Activated naive CD4-positive, alpha-beta T cell treated with Interleukin-2 at 50 U/mL for 16 hours (primary cell): ENCODE measurements at places on chromosomes 1 and 21.
A peak's percentile ranks its signal among the peaks of the same experiment; 100 is the strongest.

DNA sequence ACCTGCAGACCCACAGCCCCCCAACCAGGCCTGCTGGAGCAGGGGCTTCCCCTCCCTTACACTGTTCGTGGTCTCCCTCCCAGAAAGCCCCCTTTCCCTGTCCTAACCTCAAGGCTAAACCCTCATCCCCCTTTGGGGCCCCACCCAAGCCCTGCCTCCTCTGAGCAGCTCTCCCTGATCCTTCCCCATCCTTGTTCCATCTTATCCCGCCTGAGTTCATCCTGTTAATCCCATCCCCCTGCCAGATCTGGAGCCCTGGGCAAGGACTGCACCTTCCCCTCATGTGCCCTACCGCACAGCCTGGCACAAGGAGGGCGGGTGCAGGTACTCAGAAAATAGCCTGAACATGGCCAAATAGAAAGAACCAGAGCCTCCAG lies 6.9 kb upstream of the TNNT2 start:
- no peak for DNase-seq

GRCh38 chr1:183023601-183024316 lies 539 bp downstream of the LAMC1 start:
- peak; percentile 24 for DNase-seq

- no peak for DNase-seq
Observed at GRCh38 chr1:110752941-110753725, 78.4 kb upstream of the KCNA3 start.

DNA sequence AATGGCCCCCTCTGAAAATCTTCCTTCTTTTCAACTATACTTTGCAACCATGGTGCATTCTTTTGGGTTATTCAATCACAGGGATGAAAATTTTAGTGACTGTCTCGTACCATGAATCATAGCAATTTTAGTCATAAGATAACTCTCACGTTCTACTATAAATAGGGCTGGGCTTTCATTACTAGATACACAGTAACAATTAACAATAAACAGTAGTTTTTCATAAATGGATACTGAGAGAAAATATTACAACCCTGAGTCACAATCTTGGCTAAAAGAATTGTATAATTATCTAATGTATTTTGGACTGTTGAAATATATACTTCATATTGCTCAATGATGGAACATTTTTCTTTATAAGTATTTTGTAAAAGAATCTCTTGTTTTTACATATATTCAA lies 96.1 kb downstream of the TEX35 start:
- DNase-seq: no peak

DNA sequence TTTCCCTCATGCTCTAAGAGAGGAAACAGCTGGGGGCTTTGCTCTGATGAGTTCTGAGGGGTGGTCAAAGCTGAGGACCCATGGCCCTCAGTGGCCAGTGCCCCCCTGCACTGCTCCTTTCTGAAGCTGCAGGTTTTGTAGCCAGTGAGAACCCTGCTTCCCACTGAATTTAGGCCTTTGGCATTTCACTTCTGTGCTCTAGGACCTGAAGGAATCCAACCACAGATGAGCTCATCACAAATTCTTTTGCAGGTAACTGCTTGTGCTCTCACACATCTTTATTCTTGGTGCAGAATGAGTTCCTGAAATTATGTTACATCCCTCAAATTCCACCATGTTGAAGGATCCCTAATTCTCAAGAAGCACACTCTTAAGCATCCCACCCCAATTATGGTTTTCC lies 248.7 kb upstream of the IRF2BP2 start:
- no peak for DNase-seq

- DNase-seq: no peak
Observed at GRCh38 chr21:31503939-31504338, 155.6 kb upstream of the SOD1 start.

GRCh38 chr1:183804916-183805841 lies at the start of gene RGL1:
Gene RGL1 (plus strand): TSS chr1:183805120. CDS start chr1:183805298, 178 bp downstream.
- peak; percentile 8 for DNase-seq

DNA sequence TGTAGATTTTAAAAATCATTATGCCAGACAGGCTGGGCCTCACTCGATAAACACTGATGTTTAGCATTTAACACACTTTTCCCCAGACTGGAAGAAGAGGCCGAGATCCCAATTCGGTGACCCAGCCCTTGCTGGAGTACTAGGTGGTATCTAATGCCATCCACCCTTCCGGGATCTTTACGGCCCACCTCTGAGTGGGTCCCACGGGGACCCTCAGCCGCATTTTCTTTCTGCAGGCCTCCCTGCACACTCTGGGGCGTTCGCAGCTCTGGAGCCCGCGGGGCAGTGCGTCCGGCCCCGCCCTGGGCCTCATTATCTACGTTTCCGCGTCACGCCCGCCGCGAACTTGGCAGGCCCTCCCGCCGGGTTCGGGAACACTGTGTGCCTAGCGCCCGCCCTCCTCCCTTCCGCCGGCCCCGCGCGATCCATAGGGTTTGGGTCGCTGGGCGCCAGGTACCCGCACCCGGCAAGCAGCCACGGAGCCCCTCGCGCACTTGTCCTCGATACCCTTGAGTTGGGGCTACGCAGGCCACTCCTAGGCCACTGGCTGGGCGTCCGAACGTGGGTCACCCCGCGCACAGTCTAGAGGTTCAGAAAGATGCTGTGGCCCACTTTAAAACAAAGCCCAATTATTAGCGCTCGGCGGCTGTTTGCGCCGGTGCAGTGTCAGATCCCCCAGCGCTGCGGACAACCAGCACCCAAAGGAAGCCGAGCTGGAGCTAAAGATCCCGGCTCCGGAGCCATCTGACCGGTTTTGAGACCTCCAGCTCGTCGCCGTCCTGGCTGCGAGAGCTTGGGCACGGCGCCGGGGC lies 950 bp upstream of the EVA1C start:
- DNase-seq: peak; percentile 70

DNA sequence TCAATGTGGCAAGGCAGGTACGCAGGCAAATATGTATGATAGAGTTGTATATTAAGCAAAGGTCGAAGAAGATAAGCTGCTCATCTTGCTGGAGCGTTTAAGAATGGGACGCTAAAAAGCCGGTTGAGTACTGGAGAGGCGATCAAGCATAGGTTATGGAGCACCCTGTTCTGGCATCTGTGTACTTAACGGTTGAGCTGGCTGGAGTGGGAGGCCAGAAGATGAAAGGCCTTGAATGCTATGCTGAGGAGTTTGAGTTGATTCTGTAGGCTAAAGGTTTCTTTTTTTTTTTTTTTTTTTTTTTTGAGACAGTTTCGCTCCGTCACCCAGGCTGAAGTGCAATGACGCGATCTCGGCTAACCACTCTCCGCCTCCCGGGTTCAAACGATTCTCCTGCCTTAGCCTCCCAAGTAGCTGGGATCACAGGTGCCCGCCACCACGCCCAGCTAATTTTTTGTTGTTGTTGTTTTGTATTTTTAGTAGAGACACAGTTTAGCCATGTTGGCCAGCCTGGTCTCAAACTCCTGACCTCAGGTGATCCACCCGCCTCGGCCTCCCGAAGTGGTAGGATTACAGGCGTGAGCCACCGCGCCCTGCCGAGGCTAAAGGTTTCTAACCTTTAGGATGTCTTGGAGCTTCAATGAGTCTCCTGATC lies 850 bp upstream of the KHDC4 start:
- no peak for DNase-seq

- DNase-seq: peak; percentile 40
Observed at GRCh38 chr1:47444562-47445465, 7.0 kb downstream of the FOXD2 start.

DNA sequence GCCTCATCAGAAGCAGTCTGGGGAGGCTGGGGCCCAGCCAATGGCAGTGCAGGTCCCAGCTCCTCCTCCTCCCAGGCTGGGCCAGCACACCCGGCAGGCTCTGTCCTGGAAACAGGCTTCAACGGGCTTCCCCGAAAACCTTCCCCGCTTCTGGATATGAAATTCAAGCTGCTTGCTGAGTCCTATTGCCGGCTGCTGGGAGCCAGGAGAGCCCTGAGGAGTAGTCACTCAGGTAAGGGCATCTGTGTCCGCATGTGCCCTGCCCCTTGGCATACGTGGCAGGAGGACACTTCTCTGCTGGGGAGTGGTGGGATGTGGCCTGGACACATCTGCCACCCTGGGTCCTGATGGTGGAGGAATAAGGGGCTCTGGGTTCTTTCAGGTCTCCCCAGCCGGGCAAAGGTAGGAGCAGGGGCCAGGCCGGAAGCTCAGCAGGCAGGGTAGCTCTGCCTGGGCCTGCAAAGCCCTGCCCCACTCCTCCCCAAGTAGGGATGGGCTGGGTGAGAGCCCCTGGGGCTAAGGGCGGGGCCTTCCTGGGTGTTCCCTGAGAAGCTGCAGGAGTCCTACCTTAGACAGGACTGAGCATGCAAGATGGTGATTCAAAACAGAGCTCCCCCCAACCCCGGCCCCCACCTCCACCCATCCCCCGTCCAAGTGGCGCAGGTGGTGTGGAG lies at the start of gene GJB5:
GJB5 (plus strand) TSS at position 84 of the 674 bp plus-strand sequence. CDS start 2,284 bp downstream, outside the sequence.
- DNase-seq: no peak

DNA sequence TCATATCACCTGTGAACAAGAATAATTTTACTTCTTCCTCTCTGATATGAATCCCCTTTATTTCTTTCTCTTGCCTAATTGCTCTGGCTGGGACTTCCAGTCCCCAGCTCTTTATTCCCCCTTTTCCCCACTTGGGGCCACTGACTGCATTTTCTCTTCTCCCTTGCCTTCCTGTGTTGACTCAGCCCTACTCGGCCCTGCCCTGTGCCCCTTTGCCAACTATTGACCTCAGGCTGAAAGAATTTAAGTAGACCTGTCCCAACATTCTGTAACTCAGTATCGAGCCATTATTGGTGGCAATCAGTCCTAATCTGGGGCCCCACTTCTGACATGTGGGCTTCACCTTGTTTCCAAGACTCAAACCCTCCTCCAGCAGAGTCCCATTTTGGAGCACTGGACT lies 60.6 kb upstream of the STUM start:
- DNase-seq: no peak

GRCh38 chr21:26047279-26047967 lies 123.1 kb downstream of the APP start:
- no peak for DNase-seq

- no peak for DNase-seq
Observed at GRCh38 chr1:6771441-6771769, 13.8 kb upstream of the CAMTA1 start.

DNA sequence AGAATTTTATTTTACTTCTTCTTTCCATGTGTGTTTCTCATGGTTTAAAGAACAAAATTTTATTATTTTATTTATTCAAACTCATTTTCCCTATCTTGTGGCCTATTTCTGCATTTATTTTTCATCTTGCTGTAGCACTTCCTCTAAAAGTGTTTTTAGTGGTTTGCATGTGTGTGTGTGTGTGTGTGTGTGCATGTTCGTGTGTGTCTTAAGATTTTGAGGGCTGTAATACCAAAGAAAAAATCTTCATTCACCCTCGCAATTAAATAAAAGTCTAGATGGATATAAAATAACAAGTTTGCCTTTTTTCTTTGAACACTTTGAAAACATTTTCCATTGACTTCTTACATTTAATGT lies 24.6 kb upstream of the FCRL3 start:
- DNase-seq: no peak

- no peak for DNase-seq
Observed at GRCh38 chr1:220368352-220369265, 96.4 kb upstream of the RAB3GAP2 start.

- no peak for DNase-seq
Observed at GRCh38 chr1:235852887-235853286, 13.8 kb downstream of the LYST start.

GRCh38 chr1:3504822-3505153 lies 50.3 kb downstream of the ARHGEF16 start:
- no peak for DNase-seq

DNA sequence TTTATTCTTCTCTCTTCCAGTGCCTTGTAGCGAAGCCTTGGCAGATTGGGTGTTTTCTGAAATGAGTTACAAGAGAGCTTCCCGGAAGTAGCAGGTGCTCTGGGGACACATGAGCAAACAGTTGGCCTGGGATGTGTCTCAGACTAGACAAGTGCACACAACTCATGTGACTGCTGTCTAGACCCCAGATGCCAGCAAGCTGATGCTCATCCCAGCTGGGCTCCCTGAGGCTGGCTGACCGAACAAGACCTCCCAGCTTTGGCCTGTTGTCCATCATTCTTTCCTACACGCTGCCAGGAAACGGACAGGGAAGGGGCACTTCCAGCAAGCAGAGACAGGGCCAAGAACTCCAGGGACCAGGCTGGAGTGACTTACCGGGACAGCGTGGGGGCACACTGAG lies 18.7 kb upstream of the CSF1 start:
- no peak for DNase-seq

DNA sequence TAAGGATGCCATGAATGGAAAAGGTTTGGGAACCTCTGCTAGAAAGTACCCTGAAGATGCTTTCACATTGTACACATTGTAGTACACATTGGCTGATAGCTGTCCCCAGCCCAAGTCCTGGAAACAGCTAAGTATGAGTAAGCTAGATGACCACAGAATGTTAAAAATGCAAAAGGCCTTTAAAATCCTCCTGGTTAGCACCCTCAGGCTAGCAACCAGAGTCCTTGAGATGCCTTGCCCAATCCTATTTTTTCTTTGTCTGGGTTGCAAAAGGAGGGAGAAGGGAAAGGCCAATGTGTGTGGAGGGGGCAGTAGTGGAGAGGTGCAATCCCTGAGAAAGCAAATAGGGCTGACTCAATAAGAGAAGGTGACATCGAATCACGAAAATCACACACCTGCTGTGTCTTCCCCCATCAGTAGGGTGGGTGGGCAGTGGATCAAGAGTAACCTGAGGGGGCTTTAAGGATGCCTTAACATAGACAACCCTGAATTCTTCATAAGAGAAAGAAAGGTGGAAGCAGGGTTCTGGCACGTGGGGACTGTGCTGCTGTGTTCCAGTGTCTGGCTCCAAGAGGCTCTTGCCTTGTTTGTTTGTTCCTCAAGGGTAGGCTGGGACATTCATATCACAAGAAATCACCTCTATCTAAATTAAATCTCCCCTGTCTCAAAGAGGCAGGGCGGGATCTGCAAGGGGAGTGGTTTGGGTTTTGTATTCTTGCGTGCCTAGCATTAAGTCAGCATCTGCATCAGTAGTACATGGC lies 266.2 kb upstream of the PLXNA2 start:
- DNase-seq: no peak

DNA sequence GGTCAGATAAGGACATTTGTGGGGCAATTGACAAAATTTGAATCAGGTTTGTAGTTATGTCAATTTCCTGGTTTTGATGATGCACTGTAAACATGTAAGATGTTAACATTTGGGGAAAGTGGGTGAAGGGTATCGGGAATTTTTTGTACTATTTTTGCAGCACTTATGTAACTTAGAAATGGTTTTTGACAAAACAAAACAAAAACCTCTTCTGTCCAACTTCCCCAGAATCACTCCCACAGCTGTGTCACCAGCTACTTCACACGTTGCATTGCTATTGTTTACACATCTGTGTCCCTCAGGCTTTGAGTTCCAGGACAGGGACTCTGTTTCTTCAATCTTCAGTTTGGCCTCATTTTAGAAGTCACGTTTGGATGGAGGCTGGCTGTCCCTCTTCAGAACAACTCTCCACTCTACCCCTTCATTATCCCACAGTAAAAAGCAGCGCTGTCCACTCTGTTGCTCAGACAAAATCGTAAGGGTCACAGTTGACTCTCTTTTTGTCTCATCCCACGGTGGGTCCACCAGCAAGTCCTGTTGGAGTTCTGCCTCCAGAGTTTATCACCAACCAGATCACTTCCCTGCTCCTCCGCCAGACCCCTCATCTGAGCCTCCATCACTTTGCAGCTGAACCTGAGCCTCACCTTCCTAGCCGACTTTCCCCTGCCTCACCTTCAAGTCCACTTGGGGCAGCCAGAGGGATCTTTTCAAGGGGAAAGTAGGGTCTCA lies 63.2 kb downstream of the NENF start:
- no peak for DNase-seq

GRCh38 chr1:93446837-93447451 lies 974 bp upstream of the FNBP1L start:
- no peak for DNase-seq

- DNase-seq: no peak
Observed at GRCh38 chr1:13585612-13585991, 2.0 kb downstream of the PDPN start.
